ENCODE measurements at places on chromosomes 11 and 22.

DNA sequence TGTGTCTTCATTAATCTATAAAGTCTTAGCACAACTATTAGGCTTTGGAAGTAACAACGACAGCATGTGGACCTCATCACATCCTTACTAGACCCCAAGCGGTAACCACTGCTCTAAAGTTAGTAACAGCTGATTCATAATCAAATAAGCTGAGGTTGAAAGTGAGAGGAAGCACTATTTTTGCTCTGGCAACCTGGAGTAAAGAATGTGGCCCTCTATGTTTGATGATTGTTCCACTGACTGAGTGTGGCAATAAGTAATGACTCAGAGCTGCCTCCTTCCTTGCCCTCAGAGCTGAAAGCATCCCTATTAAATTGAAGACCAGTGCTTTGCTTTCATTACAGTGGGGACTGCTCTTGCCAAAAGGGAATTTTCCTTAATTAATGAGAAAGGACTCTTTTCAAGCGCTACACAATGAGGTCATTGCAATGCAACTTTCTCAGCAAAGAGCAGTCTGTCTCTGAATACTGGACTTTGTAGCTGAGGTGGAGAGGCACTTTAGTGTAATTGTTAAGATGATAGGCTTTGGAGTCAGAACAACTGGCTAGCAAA lies 906.1 kb upstream of the RAG2 start:
- peak; percentile 5 for DNase-seq

- DNase-seq = no peak
Measured at GRCh38 chr11:105274631-105275030, 135.1 kb upstream of the CARD18 start.

- no peak for DNase-seq
Measured at GRCh38 chr22:22754961-22755777, 110.8 kb downstream of the GGTLC2 start.

- no peak for DNase-seq
Measured at GRCh38 chr22:31344578-31345330, 1.4 kb downstream of the PATZ1 start.

Measured in LoVo (cell line).